Upper lobe of left lung (tissue), 6 donors: ENCODE measurements at places on chromosomes 1 and 21.
A peak's percentile ranks its signal among the peaks of the same experiment; 100 is the strongest.

DNA sequence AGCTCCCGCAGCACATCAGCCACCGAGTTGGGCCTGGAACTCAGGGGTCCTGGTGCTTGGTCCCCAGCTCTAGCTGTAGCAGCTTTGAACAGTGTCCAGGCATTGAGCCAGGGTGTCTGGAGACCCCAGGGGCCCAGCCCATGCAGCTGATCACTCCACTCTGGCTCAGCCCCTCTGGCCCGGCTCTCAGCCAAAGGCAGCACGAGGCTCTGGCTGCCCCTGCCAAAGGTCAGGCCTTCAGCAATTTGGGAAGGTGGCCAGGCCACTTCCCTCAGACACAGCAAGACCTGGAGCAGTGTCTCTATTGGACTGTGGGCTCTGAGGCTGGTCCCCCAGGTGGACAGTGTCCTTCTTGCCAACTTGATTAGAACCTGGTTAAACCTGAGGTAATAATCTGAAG lies 34.4 kb upstream of the RNF19B start:
- no peak for DNase-seq

- DNase-seq = no peak
These were observed 82.2 kb downstream of the FBXO2 start for GRCh38 chr1:11571906-11572616.

- no peak for DNase-seq
These were observed 749 bp downstream of the EXOSC10 start for GRCh38 chr1:11098931-11099309.

DNA sequence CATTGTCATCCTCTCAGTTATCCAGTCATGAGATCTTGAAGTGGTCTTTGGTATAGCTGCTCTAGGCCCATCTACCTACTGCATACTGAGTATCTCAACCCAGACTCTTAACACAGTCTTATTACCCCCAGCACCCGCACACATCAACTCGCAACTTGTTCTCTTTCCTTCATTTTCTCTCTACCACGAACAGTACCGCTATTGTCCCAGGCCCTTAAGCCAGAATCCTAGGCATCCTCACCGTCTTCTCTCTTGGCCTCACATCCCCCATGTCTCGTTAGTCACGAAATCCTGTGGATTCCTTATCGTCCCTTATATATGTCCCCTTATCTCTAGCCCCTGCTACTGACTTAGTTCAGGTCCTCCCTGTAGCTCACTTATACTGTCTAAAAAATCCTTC lies 126.4 kb downstream of the TMEM53 start:
- DNase-seq = no peak

- no peak for DNase-seq
These were observed 200.2 kb downstream of the SDCCAG8 start for GRCh38 chr1:243455760-243456651.

- DNase-seq = no peak
These were observed 12.5 kb downstream of the PIP5K1A start for GRCh38 chr1:151210830-151211229.

GRCh38 chr1:113616156-113616555 lies 143.1 kb downstream of the PHTF1 start:
- no peak for DNase-seq

DNA sequence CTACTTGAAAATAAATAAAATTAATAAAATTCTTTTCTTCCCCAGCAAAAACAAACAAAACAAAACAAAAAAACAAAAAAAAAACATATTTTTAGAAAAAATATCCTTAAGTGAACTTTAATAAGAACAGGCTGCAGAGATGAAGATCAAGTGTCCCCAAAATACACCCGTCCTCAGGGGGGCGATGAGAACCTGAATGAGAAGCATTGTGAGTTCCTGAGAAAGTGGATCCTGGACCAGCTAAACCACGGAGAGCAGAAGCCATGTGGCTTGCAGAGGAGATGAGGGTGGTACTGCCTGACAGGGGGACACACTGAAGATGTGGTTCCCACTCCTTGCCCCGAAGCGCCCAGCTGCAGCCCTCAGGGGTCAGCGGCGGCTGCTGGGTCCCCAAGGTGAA lies 89.3 kb downstream of the ITPKB start:
- no peak for DNase-seq

DNA sequence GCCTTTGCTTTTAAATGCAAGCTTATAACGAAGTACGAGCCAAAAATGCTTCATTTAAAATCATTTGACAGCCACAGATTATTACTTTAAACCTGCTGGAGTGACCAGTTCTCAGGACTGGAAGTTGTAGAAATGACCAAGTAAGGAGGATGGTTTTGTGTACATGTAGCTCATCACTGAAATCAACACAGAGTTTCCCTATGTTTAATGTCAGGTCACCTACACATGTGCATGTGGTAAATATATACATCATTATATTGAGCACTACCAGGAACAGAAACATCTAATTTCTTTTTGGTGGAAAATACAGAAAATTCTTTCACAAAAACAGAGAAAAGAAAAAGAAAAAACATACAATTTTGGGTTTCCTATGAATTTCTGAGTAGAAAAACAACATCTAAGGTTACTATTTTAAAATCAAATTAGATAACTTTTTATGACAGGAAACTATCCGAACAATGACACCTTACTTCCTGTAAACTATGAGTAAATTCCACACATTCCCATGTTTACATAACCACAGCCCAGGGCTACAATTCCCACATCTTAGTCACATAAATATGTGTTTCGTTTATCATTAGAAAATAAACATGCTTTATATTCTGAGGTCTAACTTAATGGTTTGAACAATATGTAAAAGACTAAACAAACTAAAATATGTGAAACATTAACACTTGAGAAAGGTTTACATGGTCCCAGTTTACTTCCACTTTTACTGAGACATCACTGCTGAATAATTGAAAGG lies 73.6 kb downstream of the ZNF281 start:
- no peak for DNase-seq

GRCh38 chr1:25862785-25863485 lies 3.7 kb upstream of the AUNIP start:
- no peak for DNase-seq

- no peak for DNase-seq
These were observed 4.8 kb downstream of the DIPK1A start for GRCh38 chr1:92956254-92957029.

- no peak for DNase-seq
These were observed 34.4 kb downstream of the ZSWIM5 start for GRCh38 chr1:45172005-45172404.

GRCh38 chr1:228308628-228309325 lies 97.9 kb downstream of the TRIM11 start:
- DNase-seq = no peak

DNA sequence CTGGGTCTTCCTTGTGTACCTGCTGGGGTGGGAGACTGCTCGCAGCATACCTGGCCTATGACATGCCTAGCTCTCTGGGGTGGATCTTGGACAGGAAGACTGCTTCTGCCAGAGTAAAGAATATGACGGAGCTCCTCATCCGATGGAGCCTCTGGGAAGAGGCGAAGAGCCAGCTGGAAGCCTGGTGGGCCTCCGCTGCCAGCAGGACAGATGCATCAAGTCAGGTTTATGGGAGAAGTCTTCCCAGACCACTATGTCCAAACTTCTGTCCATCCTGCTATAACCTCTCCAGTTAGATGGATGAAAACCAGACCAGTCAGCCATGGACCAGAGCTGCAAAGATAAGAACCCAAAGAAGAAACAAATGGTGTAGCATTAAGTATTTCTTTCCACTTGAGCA lies 27.7 kb upstream of the NGF start:
- peak; percentile 77 for DNase-seq

GRCh38 chr21:36980280-36981048 lies 14.0 kb upstream of the HLCS start:
- DNase-seq = peak; percentile 63

GRCh38 chr1:158801396-158801795 lies 20.4 kb upstream of the OR6N2 start:
- no peak for DNase-seq

- DNase-seq = no peak
These were observed 41.1 kb downstream of the RGS21 start for GRCh38 chr1:192357924-192358323.

DNA sequence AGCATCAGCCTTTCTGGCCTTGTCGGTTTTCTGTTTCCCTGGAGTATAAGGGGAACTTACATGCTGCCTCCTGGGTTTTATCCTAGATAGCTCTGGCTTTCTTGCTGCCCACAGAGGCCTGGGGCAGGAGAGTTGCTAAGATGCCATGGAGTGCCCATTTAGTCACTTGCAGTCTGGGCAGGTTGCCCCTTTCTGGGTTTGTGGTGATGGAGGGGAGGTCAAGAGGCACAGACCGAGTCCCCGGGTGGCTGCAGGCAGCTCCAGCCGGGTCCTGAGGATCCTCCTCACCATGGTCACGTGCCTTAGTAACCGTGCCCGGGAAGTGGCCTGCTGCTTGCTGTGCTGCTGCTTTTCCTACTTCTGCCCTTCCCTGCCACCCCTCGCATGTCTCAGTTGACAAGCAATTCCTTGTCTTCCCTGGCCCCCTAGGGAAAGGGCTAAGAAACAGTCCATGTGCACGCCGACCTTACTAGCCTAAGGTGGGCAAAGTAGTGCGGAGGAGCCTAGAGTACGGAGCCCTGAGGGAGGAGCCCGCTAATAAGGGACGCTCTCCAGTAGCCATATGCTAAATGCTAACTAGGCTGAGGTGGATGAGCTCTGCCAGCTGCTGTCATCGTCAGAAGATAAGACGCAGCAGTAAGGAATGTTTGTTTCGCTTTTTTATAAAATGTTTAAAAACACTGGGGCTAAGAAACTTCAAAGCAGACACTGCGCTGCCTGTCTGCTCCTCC lies 34.8 kb downstream of the CLCA1 start:
- DNase-seq = peak; percentile 43

GRCh38 chr1:50270926-50271325 lies 152.3 kb downstream of the DMRTA2 start:
- no peak for DNase-seq

- DNase-seq = no peak
These were observed 169.9 kb downstream of the KCNT2 start for GRCh38 chr1:196438329-196438728.

DNA sequence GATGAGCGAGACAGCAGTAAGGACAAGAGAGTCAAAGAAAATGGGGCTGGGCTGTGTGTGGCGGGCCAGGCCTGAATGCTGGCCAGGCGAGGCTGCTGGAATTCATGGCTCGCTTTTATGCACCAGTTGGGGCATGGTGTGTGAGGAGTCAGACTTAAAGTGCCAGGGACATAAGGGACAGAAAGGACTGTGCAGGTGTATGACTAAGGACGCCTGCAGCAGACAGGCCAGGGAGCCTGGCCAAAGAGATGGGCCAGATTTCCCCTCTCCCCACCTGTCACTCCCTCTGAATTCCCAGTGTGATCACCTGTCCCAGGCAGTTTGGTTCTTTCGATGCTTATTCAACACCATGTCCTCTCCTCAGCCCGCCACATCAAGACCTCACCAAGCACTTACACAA lies 16.9 kb upstream of the SMIM12 start:
- DNase-seq = no peak

- DNase-seq = no peak
These were observed 26.3 kb downstream of the PCSK9 start for GRCh38 chr1:55065648-55066047.

- DNase-seq = no peak
These were observed 172.9 kb upstream of the ESRRG start for GRCh38 chr1:216896146-216896545.
